ENCODE measurements at places on chromosomes 1 and 21.

DNA sequence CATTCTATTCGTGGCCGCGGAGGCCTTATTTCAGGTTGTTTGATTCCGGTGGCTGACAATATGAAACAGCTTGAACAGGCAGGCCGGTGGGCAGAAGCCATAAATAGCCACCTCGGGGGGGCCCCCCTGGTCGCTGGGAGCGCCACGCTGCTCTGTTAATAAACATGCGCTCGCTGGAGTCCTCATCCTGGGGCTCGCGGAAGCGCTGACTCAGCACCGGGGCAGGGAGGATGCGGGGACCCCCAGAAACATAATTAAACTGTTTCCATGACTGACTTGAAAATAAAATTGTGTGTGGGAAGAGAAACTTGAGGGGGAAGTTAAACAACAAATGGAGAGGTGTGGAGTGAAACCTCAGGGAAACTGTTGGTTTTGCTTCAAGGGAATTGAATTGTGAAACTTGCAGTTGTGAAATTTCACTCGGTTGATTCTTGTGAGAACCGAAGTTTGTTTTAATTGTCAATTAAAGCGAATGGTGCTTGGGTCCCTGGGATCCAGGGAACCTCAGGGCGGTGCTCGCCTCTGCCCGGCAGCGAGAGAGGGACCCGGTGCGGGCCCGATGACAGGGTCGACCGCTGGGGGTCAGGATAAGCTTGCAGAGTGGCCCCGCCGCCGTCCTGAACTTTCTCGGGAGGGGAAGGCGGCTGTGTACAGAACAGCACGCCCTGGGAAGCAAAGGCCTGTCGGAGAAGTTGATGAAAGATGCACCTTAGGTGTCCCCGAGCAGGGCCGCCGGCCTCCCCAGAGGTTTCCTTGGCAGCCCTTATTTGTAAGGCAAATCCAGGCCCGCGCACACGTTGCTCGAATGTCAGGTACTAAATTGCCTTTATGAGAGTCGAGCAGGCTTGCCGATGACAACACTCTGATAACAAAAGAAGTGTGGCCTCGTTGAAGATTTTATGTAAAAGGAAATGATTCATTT, 176.9 kb upstream of the LMO4 start:
- DNase-seq, result peak; percentile 82

GRCh38 chr1:5191470-5191869, 537.1 kb downstream of the AJAP1 start:
- no peak for DNase-seq

DNA sequence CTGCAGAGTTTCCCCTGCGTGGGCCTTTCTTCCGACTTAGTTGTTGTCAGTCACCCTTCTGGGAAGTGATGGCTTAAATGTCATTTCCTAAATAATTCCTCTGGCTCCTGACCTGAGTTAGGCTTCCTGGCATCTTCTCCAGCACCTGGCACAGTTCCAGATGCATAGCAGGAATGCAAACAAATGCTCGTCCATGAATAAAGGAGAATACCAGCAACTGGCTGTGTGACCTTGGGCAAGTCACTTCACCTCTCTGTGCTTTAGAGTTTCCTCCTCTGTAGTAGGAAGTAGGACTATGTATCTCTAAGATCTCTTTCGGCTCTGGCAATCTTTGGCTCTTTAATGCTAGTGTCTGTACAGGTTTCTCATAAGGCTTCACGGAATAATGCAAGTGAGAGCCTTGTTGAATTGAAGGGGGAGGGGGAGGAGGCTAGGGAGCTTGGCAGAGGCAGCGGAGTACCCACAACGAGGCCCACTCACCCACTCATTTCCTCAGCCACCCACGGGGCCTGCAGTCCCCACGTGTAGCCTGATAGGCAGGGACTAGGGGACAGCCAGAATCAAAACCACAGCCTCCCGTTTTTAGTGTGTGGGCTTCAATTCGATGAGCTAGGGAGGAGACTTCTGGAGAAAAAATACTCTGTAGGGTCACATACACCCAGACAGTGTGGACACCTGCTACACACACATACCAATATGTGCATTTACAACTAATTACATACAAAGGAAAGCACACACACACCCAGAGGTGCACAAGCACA, 48.1 kb downstream of the TENT5C start:
- no peak for DNase-seq

DNA sequence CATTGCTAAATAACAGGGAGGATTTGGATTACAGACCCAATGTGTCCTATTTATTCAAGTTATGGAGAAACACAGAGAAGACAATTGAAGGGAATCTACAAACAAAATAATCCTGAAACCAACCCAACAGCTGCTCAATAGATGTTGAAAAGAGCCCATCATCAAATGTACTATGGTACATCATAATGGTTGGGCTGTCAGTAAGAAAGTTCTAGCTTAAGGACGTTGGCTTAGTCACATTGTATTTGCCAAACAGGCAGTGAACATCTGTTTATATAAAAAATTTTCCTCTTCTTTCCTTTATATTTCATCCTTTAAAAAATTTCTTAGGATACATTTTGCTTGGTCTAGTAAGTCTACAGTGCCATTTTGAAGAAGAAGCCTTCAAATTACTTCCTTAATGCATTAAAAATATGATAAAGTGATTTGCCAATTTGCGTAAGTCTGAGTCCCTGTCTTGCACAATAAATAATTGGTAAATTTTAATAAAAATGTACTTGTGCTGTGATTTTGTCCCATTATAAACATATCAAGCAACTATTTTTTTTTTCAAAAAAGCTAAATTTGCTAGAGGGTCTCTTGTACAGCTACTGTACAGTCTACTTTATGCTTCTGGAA, 14.4 kb downstream of the MAP3K7CL start:
- no peak for DNase-seq

GRCh38 chr1:180155182-180155682, 563 bp downstream of the QSOX1 start:
- DNase-seq, result peak; percentile 12

- no peak for DNase-seq
Observed at GRCh38 chr1:155268630-155269029, 4.7 kb downstream of the CLK2 start.

- peak; percentile 52 for DNase-seq
Observed at GRCh38 chr1:35544976-35545375, 12.2 kb downstream of the KIAA0319L start.

GRCh38 chr1:234702342-234703000, 92.5 kb upstream of the IRF2BP2 start:
- DNase-seq, result no peak

GRCh38 chr1:233540816-233541215, 73.1 kb upstream of the KCNK1 start:
- no peak for DNase-seq

- DNase-seq, result no peak
Observed at GRCh38 chr1:5753549-5754421, 238.4 kb downstream of the NPHP4 start.

DNA sequence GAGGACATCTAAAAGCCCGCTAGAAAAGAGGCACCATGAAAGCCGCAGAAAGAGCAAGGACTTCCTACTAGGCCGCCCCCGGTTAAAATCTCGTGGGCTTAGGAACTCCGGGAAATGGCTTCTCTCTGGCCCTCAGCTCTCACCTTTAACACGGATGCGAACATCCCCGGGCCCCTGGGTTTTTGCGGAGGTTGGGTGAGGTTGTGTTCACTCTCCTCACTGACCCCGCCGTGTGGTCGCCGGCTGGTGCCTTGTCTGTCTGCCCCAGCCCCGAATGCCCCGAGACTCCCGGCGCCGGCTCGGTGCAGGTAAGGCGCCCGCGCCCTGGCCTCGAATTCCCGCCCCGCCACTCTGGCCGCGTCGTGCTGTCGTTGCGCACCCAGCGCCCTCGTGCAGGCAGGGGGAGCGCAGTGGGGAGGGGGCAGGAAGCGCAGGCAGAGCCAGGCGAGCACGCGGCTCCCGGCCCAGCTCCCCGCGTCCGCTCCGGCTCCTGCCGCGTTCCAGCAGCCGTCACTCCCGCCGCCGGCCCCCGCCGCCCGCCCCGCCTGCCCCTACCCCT, at the start of gene SHISAL2A:
SHISAL2A (plus strand) TSS at position 437 of the 559 bp plus-strand sequence. CDS start 326 bp downstream, outside the sequence.
- peak; percentile 15 for DNase-seq

DNA sequence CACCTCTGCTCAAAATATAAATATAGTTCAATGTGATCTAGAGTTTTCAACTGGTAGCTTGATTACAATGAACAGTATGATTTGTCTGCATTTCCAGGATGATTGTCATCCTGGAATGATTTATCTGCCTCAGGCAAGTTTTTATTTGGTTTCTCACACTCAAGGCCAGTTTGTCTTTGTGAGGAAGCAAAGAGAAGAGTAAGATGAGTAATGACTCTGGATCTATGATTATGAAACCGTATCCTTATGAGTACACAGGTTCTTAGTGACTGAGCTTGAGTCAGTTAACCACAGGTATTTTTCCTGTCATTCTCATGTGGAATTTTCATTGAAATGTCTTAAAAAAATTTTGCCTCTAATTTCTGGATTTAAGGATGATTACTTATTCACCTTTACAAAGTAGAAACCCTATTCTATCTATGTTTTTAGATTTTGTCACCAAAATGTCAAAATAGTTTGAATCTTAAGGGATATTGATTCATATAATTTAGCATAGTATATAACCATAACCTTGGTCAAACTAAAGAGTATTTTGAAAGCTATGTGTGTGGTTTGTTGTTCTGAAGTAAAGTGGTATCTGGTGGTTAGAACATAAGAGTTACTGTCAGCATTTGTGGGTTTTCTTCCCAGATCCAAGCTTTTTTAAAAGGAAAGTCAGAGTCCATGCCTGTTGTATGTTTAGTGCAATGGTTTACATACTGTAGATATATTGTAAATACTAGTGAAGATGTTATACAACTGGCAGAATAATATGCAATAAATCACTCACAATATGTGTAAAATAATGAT, 145.0 kb downstream of the RASAL2 start:
- peak; percentile 65 for DNase-seq

DNA sequence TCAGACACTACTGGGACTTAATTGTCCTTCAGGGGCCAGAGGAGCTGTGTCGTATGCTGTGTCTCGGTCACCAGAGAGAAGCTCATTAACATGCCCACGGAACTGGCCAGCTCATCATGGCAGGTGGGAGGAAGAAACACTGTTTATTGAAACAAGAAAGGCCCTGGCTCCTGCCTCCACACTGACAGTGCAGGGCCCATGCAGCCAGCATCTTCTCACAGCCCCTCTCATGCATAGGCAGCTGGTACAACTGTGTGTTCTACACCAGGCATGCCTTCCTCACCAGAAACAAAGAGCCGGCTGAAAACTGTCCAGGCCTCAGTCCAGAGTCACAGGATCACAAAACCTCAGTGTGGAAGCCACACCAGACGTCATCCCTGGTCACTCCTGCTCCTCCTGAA, 106.0 kb downstream of the UBE2U start:
- DNase-seq, result no peak

- DNase-seq, result no peak
Observed at GRCh38 chr1:215005656-215006345, 76.7 kb upstream of the KCNK2 start.

DNA sequence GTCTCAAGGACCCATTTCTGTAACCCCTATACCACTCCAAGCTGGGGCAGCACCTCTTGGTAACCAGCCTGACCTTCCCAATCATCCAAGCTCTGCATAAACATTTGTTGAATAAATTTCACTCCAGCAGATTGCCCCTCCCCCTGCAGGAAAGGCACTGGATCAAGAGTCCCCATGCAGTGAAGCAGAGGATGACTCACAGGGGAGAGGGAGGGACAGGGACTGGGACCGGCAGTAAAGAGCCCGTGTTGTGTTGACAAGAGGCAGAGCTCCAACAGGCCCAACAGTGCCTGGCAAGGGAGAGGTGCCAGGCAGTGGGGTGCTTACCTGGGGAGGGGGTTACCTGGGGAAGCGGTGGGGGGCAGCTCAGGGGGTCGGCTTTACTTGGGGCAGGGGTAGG, 32.3 kb downstream of the SLC9A1 start:
- DNase-seq, result peak; percentile 56

GRCh38 chr1:117658676-117659075, 52.8 kb downstream of the TENT5C start:
- no peak for DNase-seq

DNA sequence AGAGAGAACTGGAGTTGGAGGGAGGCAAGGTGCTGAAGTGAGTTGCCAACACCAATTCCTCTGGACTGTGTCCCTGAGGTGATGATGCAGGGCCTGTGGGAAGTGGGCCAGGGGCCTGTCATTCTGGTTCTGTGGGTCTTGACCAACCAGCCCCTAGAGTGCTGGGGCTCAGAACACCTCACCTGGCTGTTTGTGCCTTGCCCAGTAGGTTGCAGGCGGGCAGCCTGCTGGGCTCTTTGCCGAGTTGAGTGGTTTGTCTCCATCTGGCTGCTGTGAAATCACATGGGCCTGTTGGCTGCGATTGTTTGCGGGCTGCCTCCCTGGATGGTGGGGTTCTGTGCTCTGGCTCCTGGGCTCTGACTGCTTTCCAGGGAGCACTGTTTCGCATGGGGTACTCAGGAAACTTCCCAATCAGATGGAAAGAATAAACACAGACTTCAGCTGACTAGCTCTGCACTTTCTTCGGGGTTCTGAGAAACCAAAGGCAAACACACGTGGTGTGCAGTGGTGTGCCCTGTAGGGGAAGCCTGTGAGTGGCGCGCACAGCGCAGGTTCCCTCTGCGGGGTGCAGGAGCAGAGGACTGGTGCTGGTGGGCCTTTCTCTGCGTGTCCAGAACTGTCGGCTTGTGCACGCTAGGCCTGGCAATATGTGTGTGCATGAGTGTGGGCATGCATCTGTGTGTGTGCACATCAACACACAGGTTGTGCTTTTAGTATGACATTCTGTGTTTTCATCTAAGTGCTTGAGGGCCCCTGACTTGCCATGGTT, 95.1 kb downstream of the RHOU start:
- no peak for DNase-seq

DNA sequence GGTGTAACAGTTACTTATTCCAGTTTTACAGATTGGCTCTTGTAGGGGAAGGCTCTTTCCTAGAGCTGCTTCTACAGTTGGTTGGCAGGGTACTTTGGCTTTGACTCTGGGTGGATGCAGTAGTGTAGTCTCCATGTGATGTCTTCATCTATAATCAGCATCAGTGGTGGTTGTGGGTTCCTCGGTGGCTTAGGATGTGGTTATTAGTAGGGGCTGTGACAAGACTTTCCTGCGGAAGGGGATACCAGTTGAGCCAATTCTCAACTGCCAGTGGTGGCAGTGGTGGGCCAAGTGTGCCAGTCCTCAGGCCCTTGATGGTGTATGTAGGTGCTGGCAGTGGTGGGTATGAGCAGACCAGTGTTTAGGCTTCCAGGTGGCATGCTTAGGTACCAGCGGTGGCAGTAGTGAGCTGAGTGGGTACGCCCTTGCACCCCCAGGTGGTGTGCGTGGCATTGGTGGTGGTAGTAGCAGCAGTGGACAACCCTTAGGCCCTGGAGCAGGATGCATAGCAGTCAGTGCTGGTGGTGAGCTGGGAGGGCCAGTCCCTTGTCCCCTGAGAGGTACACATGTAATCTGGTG, 27.2 kb upstream of the KLF18 start:
- no peak for DNase-seq

- DNase-seq, result peak; percentile 35
Observed at GRCh38 chr1:92346866-92347640, 48.2 kb downstream of the RPAP2 start.

DNA sequence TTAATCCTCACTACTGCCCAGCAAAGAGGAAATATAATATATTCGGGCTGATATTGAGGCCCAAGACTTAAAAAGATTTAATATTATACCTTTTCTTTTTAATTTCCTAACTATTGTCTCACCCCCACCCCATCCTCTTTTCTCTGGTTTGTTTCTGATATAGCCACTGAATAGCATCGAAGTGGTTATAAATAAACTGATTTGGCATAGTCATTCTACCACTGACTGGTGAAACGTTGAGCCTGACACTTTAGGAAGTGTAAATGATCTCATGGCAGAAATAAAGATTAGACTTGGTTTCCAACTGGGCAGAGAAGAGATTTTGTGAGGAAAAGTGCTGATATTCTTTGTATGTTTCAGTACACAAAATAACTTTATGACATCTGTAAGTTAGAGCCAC, 39.3 kb downstream of the DTL start:
- DNase-seq, result no peak
